Caudate nucleus (tissue), 63 donors: ENCODE measurements at places on chromosomes 5 and 9.

GRCh38 chr9:87545858-87546257 is 48.2 kb downstream of the DAPK1 start:
- DNase-seq, result no peak

GRCh38 chr5:132751444-132751843 is 4.2 kb downstream of the CCNI2 start:
- DNase-seq, result no peak

GRCh38 chr5:153641183-153641688 is 150.8 kb downstream of the GRIA1 start:
- no peak for DNase-seq

GRCh38 chr5:14270209-14270702 is 127.1 kb downstream of the TRIO start:
- no peak for DNase-seq

GRCh38 chr9:92671323-92671722 is 1.4 kb upstream of the IPPK start:
- no peak for DNase-seq

GRCh38 chr5:963310-963672 is 45.3 kb upstream of the NKD2 start:
- no peak for DNase-seq

- DNase-seq, result no peak
These were observed 264.6 kb upstream of the ZNF608 start for GRCh38 chr5:125011014-125011413.

DNA sequence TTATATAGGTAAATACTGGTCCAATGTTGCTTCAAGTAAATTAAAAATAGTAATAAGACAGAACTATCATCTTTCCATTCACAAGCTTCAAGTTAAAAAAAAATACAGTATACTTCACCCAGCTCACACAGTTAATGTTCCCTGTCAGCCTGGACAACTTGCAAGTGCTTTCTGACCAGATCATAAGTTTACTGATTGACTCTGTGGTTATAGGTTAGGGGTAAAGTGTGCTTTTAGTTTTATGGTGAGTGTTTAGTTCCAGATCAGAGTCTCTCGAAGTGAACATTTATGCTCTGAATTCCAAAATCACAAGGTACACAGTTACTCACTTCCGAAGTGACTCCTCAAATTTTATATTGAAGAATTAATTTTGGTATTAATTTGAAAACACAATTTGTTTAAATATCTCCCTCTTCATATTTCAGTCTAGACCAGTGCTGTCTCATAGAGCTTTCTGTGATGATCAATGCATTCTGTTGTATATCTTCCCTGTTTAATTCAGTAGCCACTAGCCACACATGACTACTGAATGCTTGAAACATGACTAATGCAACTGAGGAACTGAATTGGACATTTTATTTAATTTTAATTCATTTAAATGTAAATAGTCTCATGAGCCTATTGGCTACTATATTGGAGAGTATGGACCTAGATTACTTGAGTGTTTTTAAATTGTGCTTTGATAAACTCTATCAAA is 90.7 kb downstream of the MEF2C start:
- DNase-seq, result no peak

DNA sequence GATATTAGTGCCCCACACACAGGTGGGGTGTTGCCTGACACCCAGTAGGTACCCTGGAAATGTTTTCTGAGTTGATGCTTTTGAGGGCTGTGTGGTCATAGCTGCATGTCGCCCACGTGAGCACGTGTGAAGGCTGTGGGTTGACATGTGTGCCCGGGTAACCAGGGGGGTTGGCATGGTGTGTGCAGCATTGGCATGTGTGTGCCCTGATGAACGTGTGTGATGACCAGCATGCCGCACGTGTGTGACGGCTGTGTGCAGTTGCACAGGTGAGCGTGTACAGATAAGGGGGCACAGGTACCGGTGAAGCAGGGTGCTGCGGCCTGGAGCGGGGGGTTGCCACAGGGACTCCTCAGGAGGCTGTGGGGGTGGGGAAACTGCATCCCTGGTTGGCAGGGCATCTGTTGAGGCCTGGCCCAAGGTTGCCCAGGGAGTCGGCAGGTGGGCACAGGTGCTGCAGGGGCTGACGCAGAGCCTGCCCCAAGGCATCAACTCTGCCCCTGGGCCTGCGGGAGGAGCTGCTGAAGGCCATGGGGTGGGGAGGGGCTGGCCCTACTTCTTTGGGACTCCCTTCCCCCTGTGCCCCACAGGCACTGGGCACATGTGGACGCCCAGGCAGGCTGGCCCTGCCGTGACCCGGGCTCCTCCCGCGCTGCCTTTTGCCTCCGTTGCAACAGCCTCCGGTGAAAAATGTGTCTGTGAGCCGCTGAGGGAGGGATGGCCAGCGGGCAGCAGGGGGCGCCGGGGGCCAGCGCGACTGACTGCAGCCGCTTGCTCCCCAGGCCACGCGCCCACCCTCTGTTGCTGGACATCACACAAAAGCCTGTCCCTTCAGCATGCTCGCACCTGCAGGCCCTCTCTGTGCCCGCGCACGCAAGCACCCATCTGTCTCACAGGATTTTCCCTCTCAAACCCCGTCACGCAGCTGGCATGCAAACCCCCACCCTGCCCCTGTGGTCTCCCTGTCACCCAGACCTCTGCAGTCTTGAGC is 2.2 kb downstream of the UNC5A start:
- no peak for DNase-seq

- no peak for DNase-seq
These were observed 29.9 kb upstream of the NOTCH1 start for GRCh38 chr9:136575626-136576268.

- DNase-seq, result no peak
These were observed 2.7 kb upstream of the CLPTM1L start for GRCh38 chr5:1347571-1347970.

DNA sequence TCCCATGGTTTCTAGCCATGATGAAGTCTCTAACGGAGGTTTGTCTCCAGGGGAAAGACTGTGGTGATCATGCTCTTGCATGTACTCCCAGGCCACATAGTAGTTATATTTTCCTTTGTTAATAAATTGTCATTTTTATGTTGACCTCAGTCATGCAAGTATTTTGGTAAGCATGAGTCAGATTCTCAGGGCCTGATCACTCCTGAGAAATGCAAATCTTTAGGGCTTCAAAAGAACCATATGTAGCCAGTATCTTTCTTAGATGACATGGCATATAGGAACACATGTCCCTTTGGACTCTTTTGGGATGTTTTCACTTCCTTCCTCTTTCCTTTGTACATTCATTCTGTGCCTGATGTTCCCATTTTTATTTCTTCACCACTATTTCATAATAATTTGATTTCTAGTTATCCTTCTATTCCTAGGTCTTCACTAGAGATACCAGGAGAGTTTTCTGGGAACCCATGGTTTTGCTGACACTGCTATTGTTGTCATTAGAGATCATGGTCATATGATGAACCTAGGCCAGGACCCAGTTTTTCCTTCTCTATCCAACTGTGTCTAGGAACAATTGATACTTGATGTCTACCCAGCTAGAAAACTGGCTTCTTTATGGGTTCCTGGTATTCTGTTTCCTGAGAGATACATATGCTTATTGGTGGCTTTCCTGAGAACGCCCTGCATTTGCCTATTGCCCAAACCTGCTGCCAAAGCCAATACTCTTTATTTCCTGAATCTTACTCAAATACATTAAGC is 248.1 kb upstream of the NREP start:
- DNase-seq, result no peak

DNA sequence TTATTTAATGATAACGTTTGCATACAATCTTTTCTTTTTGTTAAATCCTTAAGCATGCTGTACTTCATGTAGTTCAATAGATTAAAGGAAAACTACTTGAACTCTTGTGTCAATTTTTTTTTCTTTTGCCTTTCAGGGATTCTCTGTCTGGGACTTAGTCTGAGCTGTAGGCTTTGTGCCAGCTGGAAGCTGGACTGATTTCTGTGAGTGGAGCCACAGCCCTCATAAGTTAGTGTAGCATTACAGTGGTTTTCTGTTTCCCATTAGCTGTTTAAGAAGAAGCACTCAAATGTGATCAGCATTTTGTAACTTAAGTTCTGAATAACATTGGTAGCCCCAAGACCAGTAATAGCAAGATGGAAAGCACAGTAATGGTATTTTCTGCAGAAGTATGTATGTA is 330.6 kb upstream of the MEF2C start:
- no peak for DNase-seq

DNA sequence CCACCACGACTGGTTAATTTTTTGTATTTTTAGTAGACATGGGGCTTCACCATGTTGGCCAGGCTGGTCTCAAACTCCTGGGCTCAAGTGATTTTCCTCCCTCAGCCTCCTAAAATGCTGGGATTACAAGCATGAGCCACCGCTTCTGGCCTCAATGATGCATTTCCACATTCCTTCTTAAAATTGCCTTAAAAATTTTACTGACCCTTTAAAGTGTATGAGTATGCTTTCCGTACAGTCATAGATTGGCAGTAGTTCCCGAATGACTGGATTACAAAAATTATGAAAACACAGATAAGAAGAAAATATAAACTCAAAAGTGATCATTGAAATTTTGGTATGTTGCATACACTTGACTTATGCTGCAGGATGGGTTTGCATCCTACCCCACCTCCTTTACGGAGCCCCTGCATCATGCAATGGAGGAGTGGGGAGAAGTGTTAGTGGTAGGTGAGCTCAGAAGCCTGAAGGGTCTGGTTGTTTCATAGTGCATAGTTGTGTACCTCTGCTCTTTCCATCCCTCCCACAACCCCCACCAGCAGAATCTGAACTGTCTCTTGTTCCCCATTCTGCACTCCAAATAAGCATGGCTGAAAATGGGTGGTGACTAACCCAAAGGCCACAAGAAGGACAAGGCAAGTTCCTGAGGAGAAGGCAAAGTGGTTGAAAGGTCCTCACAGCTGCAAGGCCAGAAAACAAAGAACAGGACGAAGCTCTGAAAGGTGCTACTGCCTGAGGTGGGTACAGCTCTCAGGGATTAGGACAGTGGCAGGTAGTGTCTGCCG is 26.8 kb downstream of the ANKRD55 start:
- DNase-seq, result no peak

DNA sequence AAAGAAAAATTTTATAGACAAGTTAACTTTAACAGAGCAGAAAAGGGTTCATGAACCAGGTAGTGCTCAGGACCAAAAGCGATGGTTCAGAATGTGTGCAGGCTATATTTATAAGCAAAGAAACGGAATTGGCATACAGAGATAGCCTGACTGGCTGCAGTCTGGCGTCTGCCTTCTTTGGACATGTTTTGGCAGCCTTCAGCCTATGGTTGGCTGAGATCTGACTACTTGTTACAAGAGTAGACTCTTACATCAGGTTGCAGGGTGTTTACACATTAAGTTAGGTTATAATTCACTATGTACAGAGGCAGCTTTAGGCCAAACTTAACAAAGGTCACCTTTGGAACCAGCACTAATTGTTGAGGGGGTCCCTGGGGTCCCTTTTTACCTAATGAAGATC is 7.0 kb downstream of the NOP16 start:
- DNase-seq, result no peak

DNA sequence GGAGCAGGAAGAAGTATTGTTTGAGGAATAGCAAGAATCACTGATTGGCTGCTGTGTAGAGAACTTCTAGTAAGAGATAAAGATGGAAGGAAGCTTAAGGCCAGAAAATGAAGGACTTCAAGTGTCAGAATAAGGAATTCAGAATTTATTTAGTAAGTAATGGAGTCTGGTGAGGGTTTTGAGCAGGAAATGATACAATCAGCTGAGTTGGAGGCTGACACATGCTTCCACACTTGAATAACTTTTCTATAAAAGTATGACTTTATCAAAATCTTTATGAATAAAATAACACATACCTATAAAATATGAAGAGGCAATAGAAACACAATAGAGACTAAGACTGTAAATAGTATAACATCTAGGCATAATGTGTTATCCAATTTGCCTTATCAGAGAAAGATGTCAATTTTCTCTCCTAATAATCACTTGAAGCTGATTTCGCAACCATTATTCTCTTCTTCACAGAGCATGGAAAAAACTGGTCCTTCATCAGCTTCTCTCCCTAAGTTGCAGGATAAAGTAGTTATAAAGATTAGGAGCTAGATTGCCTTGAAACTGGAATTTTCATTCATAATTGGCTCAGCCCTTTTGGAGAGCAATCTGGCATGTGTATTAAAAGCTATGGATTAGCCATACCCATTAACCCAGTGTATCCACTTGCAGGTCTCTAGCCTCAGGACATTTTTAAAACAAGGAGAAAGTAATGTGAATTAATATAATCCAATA is 143.4 kb downstream of the ZNF608 start:
- DNase-seq, result no peak
